GM23338 (cell line): ENCODE measurements at places on chromosomes 7 and 10.

GRCh38 chr7:159026271-159027055 is 118.2 kb downstream of the VIPR2 start:
- DNase-seq: peak; percentile 17

GRCh38 chr7:75028299-75028698 is 45.3 kb downstream of the RCC1L start:
- no peak for DNase-seq

- DNase-seq: no peak
Observed at GRCh38 chr10:126060261-126060931, 164.0 kb downstream of the FANK1 start.

GRCh38 chr10:31947144-31947926 is 18.7 kb upstream of the ARHGAP12 start:
- no peak for DNase-seq

- no peak for DNase-seq
Observed at GRCh38 chr10:77548157-77548556, 89.5 kb downstream of the KCNMA1 start.
